Type B pancreatic cell (in vitro differentiated cells): ENCODE measurements at places on chromosomes 5 and 9.

- no peak for DNase-seq
These were observed 6.6 kb upstream of the IER5L start for GRCh38 chr9:129184596-129185122.

DNA sequence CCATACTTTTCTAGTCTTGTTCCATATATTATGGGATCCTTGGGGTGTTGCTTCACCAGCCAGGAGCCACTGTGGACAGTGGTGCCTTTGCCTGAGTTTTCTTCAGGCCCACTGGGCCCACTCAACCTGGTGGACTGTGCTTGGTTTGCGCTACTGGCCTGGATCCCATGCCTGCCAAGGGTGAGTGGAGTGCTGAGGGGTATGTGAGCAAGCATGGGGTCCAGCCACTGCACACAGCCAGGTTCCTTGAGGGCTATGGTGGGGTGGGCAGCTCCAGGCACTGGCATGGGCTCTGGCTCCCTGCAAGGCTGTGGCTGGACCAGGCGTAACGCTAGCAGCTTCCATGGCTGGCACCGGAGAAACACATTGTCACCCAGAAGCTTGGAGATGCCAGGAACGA lies 13.2 kb upstream of the PRR16 start:
- no peak for DNase-seq

DNA sequence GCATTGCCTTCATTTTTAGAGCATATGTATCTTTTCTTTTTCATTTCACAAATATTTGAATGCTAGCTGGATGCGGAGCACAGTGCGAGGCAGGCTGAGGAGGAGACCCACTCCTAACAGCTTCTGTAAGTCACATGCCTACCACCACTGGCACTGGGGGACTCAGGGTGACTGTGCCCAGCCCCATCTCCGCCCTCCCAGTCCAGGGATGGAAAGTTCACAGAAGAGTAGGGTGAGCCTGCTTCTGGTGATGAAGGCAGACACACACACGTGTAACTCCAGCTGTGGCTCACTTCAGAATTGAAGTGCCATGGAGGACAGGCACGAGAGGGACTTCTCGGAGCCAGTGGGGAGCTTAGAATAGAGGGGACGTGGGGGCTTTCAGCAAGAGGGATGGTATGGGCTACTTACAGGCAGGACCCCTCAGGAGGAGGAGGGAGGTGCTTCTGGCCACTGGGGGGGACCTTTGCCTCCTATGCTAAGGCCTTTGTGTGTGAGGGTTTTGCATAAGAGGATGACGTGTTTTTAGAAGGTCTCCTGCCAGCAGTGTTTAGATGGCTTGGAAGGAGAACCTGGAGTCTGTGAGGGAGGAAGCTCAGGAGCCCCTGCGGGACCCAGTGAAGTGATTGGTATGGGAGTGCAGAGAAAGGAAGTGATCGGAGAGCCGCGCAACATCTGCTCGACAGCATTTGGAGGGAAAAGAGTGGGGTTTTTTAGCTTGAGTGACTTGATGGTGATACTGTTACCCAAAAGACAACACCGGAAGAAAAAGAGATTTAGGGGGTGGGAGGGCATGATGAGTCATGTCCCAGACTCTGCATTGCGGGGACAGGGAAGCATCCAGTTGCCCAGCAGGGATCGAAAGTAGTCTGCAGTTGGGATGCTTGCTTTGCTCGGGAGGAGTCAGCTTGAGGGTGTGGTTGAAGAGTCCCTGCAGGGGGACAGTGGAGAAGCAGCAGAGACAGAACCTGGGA lies 163.5 kb upstream of the OTULINL start:
- DNase-seq, result no peak

- no peak for DNase-seq
These were observed 300.8 kb upstream of the MSX2 start for GRCh38 chr5:174423558-174423957.

DNA sequence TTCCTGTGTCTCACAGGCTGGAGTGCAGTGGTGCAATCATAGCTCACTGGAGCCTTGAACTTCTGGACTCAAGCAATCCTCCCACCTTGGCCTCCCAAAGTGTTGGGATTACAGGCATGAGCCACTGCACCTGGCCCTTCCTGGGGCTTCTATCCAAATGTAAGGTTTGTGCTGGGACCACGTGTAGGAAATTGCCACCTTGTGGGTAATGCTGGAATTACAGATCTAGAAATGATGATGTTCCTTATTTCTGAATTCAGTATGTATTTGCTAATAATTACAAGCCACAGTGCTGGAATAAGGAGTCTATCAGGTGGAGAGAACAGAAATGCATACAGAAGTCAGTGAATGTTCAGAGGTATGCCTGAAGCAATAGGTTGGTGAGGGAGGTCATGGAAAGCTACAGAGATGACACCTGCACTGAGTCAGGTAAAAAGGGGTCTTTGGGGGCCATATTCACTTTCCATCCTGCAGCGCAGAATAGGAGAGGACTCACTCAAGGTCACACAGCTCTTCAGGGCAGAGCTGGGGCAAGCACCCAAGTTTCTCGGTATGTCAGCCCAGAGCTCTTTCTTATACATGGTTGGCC lies 8.8 kb upstream of the IGFBPL1 start:
- no peak for DNase-seq

GRCh38 chr9:129497005-129497812 lies 123.7 kb downstream of the C9orf50 start:
- no peak for DNase-seq

DNA sequence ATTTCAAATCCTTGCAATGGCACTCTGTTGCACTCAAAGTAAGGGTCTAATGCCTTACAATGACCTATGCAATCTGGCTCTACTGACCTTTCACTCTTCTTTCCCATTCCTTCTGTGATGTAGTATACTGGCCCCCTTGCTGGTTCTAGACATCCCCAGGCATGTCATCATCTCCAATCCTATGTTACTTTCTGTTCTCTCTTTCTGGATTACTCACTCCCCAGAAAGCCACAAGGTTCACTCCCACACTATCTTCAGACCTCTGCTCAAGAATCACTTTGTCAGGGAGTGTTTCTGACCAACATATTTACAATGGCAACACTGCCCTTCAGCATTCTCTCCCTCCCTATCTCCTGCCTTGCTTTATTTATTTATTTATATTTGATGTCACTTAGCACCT lies 802.2 kb upstream of the WWC1 start:
- no peak for DNase-seq

DNA sequence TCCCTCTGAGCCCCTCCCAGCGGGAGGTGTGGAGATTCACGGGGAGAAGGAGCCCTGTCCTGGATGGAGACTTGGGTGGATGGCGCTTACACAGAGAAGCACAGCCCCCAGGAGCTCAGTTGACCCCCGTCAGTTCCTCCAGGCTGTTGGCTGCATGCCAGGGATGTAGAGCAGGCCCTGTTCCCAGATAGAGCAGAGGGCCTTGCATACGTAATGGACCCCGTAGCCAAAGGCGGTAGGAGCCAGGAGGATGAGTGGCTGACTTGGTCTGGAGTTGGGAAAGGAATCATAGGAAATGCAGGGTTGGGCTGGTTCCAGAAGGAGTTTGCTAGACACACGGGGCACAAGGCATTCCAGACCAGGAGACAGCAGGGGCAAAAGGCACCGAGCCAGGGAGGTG lies 2.5 kb downstream of the PMPCA start:
- DNase-seq, result no peak

- DNase-seq, result no peak
These were observed 29.9 kb downstream of the CLINT1 start for GRCh38 chr5:157828944-157829639.

GRCh38 chr5:59117320-59117719 lies 534.4 kb downstream of the RAB3C start:
- DNase-seq, result no peak

GRCh38 chr9:105146677-105147076 lies 97.8 kb upstream of the SLC44A1 start:
- no peak for DNase-seq

DNA sequence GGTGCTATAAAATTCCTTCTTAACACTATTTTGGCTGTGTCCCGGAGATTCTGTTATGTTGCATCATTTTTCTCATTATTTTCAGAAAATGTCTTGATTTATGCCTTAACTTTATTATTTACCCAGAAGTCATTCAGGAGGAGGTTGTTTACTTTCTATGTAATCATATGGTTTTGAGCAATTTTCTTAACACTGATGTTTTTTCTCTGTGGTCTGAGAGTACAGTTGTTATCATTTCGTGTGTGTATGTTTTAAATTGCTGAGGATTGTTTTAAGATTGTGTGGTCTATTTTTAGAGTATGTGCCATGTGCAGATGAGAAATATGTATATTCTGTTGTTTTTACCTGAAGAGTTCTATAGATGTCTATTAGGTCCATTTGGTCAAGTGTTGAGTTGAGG lies 498.1 kb upstream of the ZNF608 start:
- DNase-seq, result no peak

DNA sequence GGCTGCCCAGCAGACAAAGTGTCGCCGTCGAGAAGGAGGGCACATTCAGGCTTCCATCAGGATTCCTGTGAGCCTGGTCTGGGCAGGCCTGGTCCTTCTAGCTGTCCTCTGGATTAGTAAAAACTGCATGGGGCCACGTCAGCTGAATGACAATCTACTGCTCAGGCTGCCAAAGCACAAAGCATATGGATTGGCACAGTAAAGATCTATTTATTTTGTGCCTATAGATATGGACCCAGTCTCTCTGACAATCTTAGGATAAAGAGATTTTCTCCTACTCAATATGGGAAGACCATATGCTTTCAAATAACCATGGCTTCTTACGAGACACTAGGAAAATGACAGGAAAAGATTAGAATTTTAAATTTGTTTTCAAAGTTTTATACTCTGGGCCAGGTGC lies 24.1 kb downstream of the ANKH start:
- DNase-seq, result no peak

GRCh38 chr9:5582835-5583195 lies 46.1 kb upstream of the RIC1 start:
- DNase-seq, result no peak

GRCh38 chr5:67246108-67246507 lies 49.5 kb upstream of the CD180 start:
- DNase-seq, result no peak

- DNase-seq, result no peak
These were observed 416.6 kb downstream of the PLK2 start for GRCh38 chr5:58043032-58043945.

- DNase-seq, result no peak
These were observed 57.0 kb downstream of the ECPAS start for GRCh38 chr9:111427186-111427585.

- DNase-seq, result no peak
These were observed 191.6 kb downstream of the TENT4A start for GRCh38 chr5:6904860-6905259.

- no peak for DNase-seq
These were observed 232.3 kb upstream of the PAPPA start for GRCh38 chr9:115921301-115921700.

GRCh38 chr9:89367726-89368437 lies 49.6 kb downstream of the SECISBP2 start:
- DNase-seq, result no peak

- no peak for DNase-seq
These were observed 39.4 kb upstream of the CNOT6 start for GRCh38 chr5:180454752-180455151.

- DNase-seq, result no peak
These were observed 40.6 kb upstream of the MAP1B start for GRCh38 chr5:72066705-72067107.

- DNase-seq, result no peak
These were observed 408.0 kb upstream of the SLC30A5 start for GRCh38 chr5:68685863-68686262.

GRCh38 chr5:4976902-4977301 lies 163.2 kb upstream of the ADAMTS16 start:
- no peak for DNase-seq

DNA sequence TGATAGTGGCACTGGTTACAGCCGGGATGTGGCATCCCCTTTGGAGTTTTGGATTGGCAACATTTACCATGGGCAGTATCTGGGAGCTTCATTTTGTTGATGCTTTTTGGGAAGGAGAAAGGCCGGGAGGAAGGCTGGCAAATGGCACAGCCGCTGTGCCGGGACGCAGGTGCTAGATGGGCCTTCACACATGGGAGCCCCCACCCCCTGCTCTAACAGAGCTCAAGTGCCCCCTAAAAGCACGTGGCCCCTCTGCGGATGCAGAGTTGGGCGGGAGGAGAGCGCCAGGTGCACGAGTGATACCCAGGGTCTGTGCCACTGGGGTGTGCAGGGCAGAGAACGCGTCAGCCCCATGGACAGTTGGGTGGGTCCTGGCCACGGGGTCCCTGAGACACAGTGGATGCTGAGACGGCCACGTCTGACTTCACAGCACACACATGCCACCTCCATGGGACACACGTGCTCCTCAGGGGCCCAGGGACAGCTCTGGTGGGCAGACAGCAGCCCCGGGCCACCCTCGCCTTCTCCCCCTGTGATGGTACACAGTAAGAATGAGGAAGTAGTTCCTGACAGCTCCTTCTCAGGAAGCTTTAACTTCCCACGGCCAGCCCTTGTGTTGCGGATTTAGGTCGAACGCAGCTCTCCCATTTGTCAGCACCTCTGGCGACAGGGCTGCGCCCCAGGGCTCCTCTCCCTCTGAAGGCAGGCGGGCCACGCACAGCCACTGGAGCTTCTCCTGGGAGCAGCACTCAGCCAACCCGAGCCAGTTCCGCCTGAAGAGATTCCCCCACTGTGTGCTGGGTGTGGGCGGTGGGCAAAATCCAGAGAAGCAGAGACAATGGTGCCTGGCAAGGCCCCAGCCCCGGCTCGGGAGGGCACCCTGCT lies 10.8 kb downstream of the SLC9A3 start:
- no peak for DNase-seq

DNA sequence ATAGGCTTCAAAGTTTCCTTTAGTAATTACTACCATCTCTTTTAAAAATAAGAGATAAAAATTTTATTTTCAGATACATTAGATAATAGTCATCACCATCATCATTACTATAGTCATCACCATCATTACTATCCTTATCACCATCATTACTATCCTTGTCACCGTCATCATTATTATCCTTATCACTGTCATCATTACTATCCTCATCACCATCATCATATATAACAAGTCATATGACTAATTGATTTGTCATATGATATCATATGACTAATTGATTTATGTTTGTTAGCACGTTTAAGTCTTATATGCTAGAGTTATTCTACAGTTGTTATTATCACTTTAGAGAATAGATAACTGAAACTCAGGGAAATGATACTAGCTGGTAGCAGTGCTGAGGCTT lies 382.1 kb upstream of the CDH18 start:
- DNase-seq, result no peak

GRCh38 chr5:178467205-178467567 lies 123.0 kb downstream of the COL23A1 start:
- DNase-seq, result peak; percentile 49

- peak; percentile 76 for DNase-seq
These were observed at the start of gene INSYN2B for GRCh38 chr5:169980418-169981053. INSYN2B (minus strand) TSS chr5:169980495; CDS start chr5:169883898, 96,597 bp downstream.

- DNase-seq, result no peak
These were observed 51.5 kb downstream of the C5orf15 start for GRCh38 chr5:133916914-133917313.

- no peak for DNase-seq
These were observed 9.9 kb downstream of the LEAP2 start for GRCh38 chr5:132883261-132883834.

DNA sequence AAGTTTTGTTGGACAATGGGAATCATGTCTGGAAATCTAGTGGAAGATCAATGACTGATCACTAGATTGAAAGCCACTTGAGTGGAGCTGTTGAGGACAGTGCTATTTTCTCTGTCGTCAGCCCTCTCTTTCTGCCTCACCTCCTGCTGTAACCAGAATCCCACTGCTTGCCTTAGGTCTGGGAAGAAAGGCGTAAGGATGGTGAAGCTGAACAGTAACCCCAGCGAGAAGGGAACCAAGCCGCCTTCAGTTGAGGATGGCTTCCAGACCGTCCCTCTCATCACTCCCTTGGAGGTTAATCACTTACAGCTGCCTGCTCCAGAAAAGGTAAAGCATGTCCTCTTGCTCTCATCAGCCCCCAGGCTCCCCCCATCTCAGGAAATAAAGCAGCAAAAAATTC lies 1.1 kb downstream of the NSG2 start:
- no peak for DNase-seq
